ENCODE measurements at places on chromosomes 11 and 22. TPM values are rescaled to one million over a fixed set of nuclear protein-coding genes. Genes with fewer than 3 reads are reported as not detected.

DNA sequence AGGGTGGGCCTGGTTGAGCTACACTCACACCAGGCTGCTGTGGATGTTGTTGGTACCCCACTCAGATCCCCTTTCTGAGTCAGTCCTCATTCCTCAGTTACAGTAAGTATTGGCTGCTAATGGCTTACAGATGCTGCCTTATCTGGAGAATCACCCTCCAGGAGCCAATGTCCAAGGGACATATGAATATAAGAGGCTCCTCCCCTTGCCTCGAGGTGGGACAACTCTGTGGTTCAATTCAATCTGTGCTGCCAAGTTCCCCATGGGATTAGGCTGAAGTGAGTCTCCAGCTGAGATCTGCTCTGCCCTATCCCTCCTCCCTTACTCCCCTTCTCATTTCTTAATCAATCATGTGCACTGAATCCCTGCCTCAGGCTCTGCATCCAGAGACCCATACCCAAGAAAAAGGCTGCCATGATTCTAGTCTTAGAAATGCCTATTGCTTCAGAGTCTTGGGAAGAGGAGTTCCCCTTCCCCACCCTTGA lies 168.8 kb upstream of the SYT13 start:
- no peak for DNase-seq

GRCh38 chr22:50348058-50348457 lies 4.9 kb downstream of the PPP6R2 start:
- DNase-seq, result no peak

GRCh38 chr11:9357041-9357440 lies 27.4 kb upstream of the IPO7 start:
- no peak for DNase-seq

- DNase-seq, result peak; percentile 70
Measured at GRCh38 chr11:17063171-17064002, 14.1 kb downstream of the RPS13 start.

GRCh38 chr11:116697011-116697410 lies 75.8 kb downstream of the BUD13 start:
- no peak for DNase-seq

GRCh38 chr11:105937331-105937730 lies 84.7 kb downstream of the MSANTD4 start:
- DNase-seq, result no peak

DNA sequence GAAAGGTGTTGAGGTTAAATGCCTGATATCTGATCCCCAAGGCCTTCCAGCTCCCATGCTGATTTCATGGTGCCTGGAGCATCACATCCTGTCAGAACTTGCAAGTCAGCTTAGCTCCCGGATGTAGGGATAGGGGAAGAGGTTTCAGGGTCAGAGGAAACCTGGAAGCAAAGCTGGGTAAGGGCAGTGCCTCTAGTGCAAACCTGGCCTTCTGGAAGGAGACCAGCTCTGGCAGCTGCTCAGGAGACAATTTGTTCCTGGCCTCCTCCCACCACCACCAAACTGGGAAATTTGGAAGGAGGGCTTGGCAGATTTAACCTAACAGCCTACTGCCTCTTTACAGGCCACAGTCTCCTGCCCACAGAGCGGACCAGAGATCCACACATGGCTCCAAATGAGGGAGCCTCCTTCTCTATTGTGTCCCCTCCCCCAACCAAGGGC lies 9.2 kb upstream of the TSKU start:
- DNase-seq, result no peak

DNA sequence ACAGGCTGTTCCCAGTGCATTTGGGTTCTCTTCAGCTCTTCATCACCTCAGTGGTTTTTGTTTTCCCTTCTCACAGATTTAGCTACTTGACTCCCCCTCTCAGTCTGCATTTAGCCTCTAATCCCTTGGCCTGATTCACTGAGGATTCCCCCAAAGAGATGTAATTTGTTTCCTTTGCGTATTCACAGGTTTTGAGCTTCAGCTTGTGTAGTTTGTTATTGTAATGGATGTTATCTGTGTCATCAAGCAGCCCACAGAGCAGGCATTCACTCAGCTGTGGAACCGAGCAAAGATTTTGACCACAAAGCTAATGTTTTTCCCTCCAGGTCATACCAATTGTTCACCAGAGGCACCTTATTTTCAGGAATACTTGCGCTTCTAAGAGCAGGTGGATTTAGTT lies 6.4 kb upstream of the ME3 start:
- no peak for DNase-seq

DNA sequence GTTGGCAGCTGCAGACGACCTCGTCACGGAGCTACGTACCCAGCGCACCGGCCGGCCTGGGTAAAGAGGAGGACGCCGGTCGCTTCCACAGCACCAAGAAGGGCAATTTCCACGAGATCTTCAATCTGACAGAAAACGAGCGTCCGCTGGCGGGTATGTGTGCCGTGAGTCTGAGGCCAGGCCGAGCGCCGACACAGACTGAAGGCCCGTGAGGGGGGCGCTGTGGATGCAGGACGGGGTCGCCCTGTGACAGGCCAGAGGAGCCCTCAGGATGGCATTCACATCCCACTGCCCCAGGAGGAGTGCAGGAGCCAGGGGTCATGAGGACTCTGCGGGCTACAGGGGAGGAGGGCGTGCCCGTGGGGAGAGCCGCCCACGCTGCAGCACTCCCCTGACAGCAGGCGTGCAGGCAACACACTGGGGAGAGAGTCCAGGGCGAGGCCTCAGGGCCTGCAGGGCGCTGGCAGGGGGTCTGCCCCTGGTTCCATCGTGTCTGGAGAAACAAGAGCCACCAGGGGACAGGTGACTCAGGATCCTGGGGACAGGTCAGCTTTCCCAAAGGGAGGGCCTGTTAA lies 53.6 kb downstream of the GRAMD4 start:
- no peak for DNase-seq

- DNase-seq, result no peak
Measured at GRCh38 chr22:17783773-17784480, 9.7 kb upstream of the BID start.

DNA sequence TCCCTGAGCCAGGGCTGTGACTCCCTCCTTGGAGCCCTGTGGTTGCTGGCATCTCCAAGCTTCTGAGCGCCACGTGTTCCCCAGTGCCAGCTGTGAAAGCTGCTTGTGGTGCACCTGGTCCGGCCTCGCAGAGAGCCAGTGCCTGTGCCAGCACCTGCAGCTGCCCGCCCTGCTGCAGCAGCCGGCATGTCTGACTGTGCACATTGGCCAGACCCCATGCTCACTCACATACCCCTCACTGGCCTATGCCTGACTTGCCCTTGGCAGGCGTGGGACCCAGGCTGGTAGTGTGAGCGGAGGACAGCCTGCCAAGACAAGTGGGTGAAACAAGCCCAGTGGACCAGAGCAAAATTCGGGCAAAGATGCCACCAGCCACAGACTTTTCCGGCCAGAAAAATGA lies 9.8 kb downstream of the MRPL48 start:
- no peak for DNase-seq

- no peak for DNase-seq
Measured at GRCh38 chr11:59859673-59860072, 6.6 kb downstream of the TCN1 start.

- DNase-seq, result no peak
Measured at GRCh38 chr11:76763573-76764346, 19.4 kb upstream of the TSKU start.

- DNase-seq, result no peak
Measured at GRCh38 chr11:13309156-13309555, 31.6 kb downstream of the BMAL1 start.

DNA sequence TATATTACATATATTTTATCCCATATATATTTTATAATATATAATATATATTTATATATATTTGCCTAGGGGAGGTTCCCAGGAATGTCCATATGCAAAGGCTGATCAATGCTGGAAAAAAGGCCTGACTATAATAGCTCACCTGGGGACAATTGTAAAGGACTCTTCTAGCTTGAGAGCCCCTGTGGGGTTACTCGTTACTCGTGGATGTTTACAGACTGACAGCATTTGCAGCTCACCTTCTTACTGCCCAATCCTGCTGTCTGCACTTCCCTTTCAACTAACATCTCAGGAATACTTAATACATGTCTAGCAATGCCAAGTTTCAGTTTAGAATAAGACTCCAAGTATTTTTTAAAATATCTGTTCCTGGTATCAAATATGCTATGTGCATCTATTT lies 1365.4 kb upstream of the RAG2 start:
- no peak for DNase-seq

- no peak for DNase-seq
Measured at GRCh38 chr11:73453562-73453961, 77.4 kb downstream of the RELT start.

GRCh38 chr11:129394709-129395108 lies 19.1 kb downstream of the BARX2 start:
- DNase-seq, result no peak

DNA sequence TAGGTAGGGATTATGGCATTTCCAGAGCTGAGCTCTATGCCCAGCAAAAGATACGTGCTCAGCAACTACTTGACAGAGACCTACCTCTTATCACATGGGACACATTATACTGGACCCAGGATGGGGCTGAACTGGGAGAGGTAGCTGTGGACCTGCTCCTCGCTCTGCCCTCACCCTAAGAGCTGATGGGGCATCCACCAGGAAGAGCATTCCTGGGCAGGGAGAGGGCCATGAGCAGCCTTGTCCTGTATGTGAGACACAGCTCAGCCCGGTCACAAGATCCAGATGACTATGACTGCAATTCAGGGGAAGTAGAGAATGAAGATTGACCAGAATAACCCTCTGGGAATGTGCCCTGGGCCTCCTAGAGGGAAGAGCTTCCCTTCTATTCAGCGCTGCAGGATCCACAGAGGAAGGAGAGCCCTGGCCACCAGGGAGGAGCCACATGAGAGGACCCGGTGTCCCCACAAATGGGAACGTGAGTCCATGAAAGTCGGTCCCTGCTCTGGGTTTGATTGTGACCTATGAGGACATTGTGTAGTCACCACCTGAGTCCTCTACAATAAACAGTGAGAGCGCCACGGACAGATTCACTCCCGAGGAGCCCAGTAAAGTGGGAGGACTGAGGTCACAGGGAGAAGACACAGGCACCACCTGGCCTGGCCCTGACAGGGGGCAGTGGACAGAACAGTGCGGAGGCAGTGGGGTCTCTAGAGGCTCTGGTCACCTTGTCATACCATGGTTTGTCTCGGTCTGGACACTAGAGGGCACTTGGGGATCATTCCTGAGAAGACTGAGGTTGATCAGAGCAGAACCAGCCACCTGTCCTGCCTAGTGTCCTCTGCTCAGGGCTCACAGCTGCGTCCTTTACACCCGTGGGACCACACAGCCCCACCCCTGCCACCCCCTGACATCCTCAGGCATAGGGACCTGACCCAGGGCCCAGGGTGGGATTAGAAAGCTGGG lies 99.5 kb downstream of the ZNF280B start:
- DNase-seq, result no peak

DNA sequence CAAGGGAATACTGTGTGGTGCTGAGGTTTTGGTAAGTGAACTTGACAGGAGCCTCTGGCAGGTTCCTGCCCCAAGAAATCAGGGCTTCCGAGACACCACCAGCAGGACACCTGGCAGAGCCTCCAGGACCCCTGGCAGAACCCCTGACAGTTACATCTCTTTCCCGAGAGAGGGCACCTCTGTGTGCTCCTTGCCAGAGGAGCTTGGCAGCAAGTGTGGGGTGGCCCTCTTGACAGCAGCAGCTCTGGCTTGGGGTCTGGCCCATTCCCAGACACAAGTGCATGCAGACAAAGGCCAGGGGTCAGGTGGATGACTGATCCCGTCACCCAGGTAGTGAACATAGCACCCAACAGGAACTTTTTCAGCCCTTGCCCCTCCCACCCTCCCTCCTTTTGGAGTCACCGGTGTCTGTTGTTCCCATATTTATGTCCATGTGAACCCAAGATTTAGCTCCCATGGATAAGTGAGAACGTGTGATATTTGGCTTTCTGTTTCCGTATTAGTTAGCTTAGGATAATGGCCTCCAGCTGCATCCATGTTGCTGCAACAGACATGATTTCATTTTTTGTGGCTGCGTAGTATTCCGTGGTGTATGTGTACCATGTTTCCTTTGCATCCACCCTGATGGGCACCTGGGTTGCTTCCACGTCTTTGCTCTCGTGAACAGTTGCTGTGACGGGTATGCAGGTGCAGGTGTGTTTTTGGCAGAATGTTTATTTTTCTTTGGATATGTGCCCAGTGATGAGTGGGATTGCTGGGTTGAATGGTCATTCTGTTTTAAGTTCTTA lies 21.2 kb upstream of the OSBPL5 start:
- DNase-seq, result no peak

DNA sequence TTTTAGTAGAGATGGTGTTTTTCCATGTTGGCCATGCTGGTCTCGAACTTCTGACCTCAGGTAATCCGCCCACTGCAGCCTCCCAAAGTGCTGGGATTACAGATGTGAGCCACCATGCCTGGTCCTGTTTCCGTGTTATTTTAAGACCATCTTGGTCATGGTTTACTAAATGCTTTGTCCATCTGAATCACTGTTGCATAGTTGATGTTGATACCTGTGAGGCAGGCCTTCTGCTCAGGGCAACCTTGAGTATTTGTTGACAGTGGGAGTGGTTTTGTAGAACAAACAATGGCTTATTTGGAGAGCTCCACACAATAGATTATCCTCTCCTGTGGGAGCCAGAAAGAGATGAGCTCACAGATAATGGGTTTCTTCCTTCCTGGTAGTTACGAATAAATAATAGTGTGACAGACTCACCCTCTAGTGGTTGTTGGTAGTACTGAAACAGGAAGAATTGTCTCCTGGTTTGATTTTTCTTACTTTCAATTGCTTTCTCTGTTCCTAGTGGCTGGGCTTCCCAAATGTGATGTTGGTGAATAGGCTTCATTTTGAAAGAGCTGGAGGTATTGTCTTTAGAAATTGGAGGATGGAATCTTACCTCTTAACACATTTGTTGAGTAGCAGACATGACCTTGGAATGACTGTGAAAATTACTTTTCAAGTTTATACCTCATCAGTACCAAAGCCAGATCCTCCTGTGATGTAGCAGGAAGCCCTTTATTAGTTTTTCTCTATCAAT lies 39.0 kb downstream of the CTNND1 start:
- no peak for DNase-seq

The SLCO2B1 gene
- 16.0 TPM for total RNA-seq

The TREH gene
- not detected for total RNA-seq

The CDC42EP1 gene
- 71.8 TPM for total RNA-seq

The LYVE1 gene
- 49.9 TPM for total RNA-seq

The SLN gene
- not detected for total RNA-seq

The SLC2A11 gene
- total RNA-seq, result 18.5 TPM

The UBQLNL gene
- 1.5 TPM for total RNA-seq

The OR4A47 gene
- not detected for total RNA-seq

The KDM4E gene
- not detected for total RNA-seq

The SF3B2 gene
- 168 TPM for total RNA-seq

The OR4D5 gene
- not detected for total RNA-seq

The MAPK8IP1 gene
- total RNA-seq, result 9.9 TPM

The MYBPC3 gene
- total RNA-seq, result not detected

The GDPD4 gene
- total RNA-seq, result not detected

The KCNJ5 gene
- total RNA-seq, result 0.72 TPM

The TM7SF2 gene
- total RNA-seq, result 30.0 TPM

Data from ovary (tissue), 10 donors.